ENCODE measurements at places on chromosomes 7 and 10.
A peak's percentile ranks its signal among the peaks of the same experiment; 100 is the strongest.

GRCh38 chr7:111051832-111052231 is 39.1 kb upstream of the LRRN3 start:
- peaks cover 9% of the 10 kb centered on the region for H3K4me1 ChIP-seq
- H3K27ac ChIP-seq = no peak overlapping the region
- no peaks in the 10 kb centered on the region for H3K27me3 ChIP-seq
- no peak overlapping the region for H3K4me3 ChIP-seq

GRCh38 chr7:24808518-24808917 is 51.3 kb upstream of the GSDME start:
- H3K4me1 ChIP-seq = no peaks in the 10 kb centered on the region
- H3K27ac ChIP-seq = peak overlapping the region; percentile 78
- no peaks in the 10 kb centered on the region for H3K36me3 ChIP-seq
- no peak overlapping the region for H3K4me3 ChIP-seq
- DNase-seq = no peak
- H3K27me3 ChIP-seq = no peaks in the 10 kb centered on the region

DNA sequence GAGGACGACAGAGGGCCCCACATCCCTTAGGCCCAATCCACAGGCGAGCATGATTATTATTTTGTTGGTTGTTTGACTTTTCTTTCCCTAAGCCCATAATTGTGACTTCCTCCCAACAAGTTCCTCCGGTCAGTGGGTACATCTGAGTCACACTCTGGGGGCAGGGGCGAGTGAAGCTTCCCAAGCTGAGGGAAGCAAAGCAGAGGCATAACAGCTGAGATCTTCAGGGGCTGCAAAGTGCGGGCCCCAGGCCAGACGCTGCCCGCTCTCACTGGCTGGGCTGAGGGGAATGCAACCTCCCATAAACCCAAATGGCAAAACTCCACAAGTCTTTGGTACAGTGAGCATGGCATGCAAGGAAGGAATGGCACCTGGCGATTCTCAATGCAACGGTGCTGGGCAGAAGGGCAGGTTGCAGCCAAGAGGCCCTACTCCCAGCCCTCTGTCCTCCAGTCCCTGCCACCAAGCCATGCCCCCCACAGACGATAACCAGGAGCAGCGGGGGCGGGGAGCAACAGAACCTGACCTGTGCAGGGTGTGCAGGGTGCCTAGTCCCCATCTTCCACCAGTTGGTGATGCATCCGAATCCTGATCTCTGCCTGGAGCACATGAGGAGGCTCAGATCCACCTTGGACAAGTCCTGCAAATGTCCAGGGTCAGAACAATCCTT is 25.3 kb downstream of the TNS3 start:
- H3K36me3 ChIP-seq = no peaks in the 10 kb centered on the region
- no peak overlapping the region for H3K27ac ChIP-seq

DNA sequence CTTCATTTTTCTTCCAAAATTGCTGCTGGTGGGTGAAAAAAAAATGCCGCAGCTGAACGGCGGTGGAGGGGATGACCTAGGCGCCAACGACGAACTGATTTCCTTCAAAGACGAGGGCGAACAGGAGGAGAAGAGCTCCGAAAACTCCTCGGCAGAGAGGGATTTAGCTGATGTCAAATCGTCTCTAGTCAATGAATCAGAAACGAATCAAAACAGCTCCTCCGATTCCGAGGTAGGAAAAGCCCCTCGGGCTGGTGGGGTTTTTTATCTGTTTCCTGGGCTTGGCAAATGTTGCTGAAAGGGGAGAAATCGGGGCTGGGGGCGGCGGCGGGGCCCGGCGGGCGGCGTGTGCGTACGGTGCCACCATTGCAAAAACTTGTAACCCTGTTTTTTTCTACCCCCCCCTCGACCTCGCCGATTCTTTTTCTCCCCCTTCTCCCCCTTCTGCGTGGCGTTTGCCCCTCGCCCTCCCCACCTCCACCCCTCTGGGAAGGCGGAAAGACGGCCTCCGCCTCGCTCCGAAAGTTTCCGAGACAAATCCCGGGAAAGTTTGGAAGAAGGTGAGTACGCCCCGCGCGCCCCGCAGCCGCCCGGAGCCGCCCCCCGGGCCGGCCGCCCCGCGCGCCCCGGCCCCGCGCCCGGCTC is 789 bp downstream of the TCF7L2 start:
- peaks cover 13% of the 10 kb centered on the region for H3K36me3 ChIP-seq
- H3K27ac ChIP-seq = peak overlapping the region; percentile 80
- H3K4me1 ChIP-seq = peaks cover 7% of the 10 kb centered on the region
- peak; percentile 69 for DNase-seq
- H3K27me3 ChIP-seq = no peaks in the 10 kb centered on the region

GRCh38 chr7:30460246-30460633 is 18.3 kb downstream of the NOD1 start:
- H3K36me3 ChIP-seq = no peaks in the 10 kb centered on the region
- DNase-seq = no peak
- no peak overlapping the region for H3K4me3 ChIP-seq
- no peak overlapping the region for H3K27ac ChIP-seq
- no peaks in the 10 kb centered on the region for H3K27me3 ChIP-seq

GRCh38 chr7:1645476-1645875 is 24.6 kb upstream of the ELFN1 start:
- no peak overlapping the region for H3K27ac ChIP-seq
- no peak overlapping the region for H3K4me3 ChIP-seq
- H3K27me3 ChIP-seq = no peaks in the 10 kb centered on the region
- H3K4me1 ChIP-seq = no peaks in the 10 kb centered on the region

DNA sequence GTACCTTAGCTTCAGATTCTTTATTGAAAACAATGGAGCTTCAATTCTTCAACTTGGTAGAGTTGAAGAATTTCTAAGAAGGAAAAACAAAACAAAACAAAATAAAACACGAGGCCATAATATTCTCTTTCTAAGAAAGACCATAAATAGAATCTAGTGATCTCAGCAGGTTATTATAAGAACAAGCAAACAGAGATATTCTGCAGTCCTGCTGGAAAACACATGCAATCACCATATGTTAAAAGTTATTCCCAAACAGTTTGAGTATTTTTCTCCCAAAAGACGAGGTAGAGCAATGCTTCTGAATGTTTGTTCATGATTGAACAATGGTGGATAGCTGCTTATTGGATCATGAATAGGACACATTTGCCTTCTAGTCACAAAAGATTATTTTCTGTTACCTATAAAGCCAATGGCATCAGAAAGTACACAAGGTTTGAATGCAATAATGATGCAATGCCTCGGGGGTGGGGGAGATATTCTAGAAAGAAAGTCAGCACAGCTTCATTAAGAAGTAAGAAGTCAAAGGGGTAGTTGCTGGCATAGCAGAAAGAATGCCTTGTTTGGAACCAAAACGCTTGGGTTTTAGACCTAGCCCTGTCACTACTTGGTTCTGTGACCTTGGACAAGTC is 59.3 kb downstream of the CREB3L2 start:
- peaks cover 12% of the 10 kb centered on the region for H3K36me3 ChIP-seq
- H3K27me3 ChIP-seq = no peaks in the 10 kb centered on the region
- H3K27ac ChIP-seq = no peak overlapping the region
- H3K4me3 ChIP-seq = no peak overlapping the region
- peaks cover 7% of the 10 kb centered on the region for H3K4me1 ChIP-seq

- no peaks in the 10 kb centered on the region for H3K4me1 ChIP-seq
- no peak overlapping the region for H3K27ac ChIP-seq
- H3K36me3 ChIP-seq = no peaks in the 10 kb centered on the region
- DNase-seq = peak; percentile 72
- H3K4me3 ChIP-seq = no peak overlapping the region
These were observed 86.0 kb downstream of the FANK1 start for GRCh38 chr10:125982260-125982948.

DNA sequence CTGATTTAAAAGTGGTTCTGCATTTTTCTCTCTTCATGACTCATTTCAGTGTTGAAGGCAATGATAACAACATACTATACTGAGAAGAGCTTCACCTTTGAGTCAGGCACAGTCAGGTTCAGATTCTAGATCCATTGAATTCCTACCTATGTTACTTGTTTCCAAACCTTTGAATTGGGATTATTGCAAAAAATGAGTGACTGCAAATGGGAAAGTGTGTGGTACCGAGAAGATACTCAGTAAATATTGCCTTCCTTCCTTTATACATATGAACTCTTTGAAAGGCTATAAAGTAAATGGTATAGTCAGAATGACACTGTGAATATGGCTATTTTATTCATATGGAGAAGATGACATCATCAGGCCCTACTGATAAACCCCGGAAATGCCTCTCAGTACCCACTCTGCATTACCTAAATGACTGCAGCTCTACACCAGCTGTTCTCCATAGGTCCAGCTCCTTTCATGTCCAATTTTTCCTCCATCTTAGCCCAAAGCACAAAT is 66.7 kb upstream of the FGL2 start:
- no peak overlapping the region for H3K4me3 ChIP-seq
- H3K36me3 ChIP-seq = no peaks in the 10 kb centered on the region
- H3K4me1 ChIP-seq = no peaks in the 10 kb centered on the region
- H3K27me3 ChIP-seq = no peaks in the 10 kb centered on the region

DNA sequence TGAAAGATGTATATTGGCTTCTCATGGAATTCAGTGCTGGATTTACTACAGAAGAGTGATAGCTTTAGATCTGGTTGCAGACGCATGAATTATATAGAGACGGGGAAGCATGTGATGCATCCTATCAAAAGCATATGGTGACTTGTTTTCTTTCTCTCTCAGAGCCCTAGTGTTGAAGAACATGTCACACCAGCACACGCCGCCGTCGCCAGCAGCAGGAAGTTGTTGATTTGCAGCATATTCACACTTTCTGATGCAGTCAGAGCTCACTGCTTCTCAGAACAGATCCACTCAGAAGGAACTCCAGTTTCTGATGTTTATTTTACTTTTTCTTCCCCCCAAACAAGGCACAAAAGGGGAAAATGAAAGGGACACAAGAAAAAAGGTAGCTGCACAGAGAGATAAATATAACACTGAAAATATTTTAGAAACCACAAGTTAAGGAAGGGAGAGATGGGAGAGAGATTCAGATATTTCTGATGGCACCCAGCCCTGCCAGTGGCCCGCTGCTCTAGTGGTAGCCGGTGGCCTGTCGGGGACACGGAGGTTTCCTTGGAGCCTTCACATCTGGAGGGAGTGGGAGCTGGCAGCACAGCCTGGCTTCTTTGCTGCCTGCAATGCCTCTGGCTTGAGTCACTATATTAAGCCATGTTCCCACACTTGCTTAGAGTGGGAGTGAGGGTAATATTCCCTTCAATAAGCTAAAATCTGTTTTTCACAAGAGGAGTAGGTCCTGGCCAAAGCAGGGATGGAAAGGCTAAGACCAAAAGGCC is 123.2 kb downstream of the NRP1 start:
- H3K27ac ChIP-seq = no peak overlapping the region
- no peaks in the 10 kb centered on the region for H3K27me3 ChIP-seq
- DNase-seq = peak; percentile 66
- no peak overlapping the region for H3K4me3 ChIP-seq
- H3K36me3 ChIP-seq = peaks cover 87% of the 10 kb centered on the region
- H3K4me1 ChIP-seq = no peaks in the 10 kb centered on the region

DNA sequence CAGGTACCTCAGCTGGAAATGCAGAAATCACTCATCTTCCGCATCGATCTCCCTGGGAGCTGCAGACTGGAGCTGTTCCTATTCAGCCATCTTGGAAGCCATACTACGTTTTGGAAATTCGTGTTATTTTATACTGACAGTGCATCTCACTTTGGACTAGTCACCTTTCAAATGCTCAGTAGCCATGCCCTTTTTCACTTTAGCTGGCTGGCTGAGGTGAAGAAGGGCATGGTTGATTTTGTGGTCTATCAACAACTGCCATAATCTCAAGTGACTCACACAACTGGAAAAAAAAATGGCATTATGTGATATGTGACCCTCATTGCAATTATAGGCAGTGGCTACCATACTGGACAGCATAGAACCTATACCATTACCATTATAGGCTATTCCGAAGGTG is 100.5 kb downstream of the CCDC71L start:
- H3K36me3 ChIP-seq = no peaks in the 10 kb centered on the region
- H3K4me3 ChIP-seq = no peak overlapping the region
- no peaks in the 10 kb centered on the region for H3K27me3 ChIP-seq
- DNase-seq = no peak

DNA sequence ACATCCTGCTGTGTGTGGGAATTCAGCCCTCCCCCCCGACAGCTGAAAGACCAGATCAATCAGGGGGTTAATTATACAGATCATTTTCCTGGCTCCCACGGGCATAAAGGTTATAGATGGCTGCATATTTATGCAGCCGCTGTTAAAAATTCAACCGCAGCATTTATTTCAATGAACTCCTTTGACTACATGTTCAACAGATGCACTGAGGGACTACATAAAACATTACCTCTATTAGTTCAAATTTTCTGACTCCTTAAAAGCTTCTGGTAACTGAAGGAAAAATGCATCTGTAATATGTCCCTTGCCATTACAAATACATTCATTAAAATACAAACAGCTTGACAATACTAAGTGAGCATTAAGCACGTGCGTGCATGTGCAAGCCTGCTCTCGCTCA is 49.7 kb upstream of the YAE1 start:
- no peaks in the 10 kb centered on the region for H3K27me3 ChIP-seq
- no peak overlapping the region for H3K27ac ChIP-seq
- DNase-seq = no peak

All from endodermal cell (in vitro differentiated cells).